CD8-positive, alpha-beta memory T cell (primary cell): ENCODE measurements at places on chromosomes 12 and 14. TPM values are rescaled to one million over a fixed set of nuclear protein-coding genes. Genes with fewer than 3 reads are reported as not detected.

- no peak overlapping the region for H3K4me3 ChIP-seq
- H3K4me1 ChIP-seq = no peaks in the 10 kb centered on the region
- no peak for DNase-seq
- no peaks in the 10 kb centered on the region for H3K27me3 ChIP-seq
- no peaks in the 10 kb centered on the region for H3K36me3 ChIP-seq
These were observed 190.5 kb downstream of the BMP4 start for GRCh38 chr14:53766106-53766505.

DNA sequence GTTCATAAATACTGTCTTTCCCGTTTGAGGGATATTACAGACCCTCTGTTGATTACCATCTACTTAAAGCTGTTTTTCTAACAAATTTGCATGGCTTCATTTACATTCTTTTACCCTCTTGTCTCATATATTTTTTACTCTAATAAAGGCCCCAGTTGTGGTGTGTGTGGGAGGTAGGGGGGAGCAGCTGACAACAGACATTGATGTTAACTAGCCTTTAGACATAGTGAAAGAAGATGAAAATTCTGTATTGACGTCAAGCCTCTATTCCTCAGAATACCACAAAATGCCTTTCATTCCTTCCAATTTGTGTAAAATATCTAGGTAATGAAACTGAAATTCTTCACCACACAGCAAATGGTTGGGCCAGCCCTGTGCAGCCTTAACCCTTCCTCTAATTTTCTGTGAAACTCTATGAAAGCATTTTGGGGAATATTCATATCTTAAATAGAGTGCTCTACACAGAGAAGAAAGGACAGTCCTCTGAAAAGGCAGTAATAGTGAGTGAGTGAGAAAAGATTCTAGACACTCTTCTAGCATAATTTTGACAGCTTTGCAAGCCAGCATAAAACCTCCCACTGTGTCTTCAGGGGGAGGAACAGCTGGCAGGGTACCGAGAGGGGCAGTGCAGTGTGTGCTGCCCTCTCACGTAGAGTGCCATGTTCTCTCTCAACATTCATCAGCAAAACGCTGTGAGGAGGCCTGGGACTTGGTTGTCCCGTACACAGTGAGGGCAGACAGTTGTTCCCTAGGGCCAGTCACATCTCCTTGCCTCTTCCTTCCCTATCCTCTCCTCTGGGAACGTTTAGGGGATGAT lies 20.1 kb upstream of the CERS5 start:
- H3K4me1 ChIP-seq = peaks cover 7% of the 10 kb centered on the region
- no peaks in the 10 kb centered on the region for H3K36me3 ChIP-seq
- H3K27ac ChIP-seq = no peak overlapping the region
- no peak overlapping the region for H3K4me3 ChIP-seq
- no peak for DNase-seq

DNA sequence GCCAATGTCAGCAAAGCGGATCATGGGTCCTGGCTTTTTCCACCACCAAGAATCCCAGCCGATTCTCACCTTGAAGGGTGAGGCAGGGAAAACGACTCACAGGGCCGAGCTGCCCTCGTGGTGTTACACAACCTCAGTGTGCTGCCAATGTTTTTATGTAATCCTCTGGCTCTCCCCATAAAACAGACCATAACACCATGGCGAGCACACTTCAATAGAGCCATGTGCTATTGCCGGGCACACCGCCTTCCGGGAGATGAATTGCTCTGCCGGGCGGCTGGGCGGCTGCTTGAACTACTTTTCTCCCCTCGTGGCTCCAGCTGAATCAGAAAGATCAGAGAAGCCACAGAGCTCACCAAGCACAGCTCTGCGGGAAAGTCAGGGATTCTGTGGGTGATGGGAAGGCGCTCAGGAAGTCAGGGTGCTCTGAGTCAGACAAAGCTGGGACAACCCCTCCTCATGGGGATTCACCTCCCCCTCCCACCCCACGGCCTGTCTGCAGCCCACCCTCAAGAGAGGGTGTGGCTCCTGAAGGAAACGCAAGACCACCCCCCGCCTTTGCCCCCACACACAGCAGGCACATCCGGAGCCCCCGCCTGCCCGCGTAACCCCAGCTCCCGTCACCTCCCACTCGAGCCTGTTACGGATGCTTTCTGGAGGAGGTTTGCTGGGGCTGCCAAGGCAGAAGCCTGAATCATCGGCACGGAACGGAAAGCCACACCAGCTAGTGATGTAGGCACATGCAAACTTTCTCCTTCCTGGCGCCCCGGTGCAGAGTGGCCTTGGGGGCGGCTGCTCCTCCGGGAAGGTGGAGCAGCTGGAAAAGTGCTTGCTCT lies 1.8 kb downstream of the GALNT9 start:
- H3K27ac ChIP-seq = no peak overlapping the region
- peaks cover 5% of the 10 kb centered on the region for H3K4me1 ChIP-seq
- H3K36me3 ChIP-seq = no peaks in the 10 kb centered on the region
- no peak for DNase-seq

DNA sequence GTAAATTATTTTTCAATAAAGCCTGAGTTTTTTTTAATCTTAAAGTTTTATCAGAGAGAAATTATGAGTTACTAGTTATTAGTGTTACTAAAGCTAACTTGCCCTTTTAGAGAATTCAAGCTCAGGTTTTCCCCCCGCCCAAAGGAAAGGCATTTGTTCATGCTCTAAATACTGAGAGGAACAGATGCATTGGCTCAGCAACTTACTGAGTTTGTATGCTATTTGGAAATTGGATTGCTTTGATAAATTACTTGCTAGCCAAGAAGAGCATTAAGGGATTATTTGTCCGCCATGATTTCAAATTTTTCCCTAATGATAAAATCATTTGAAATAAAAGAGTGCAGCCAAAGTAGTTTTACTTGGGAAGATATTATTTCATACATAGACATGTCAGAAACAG lies 149.4 kb downstream of the METTL25 start:
- no peak for DNase-seq
- no peaks in the 10 kb centered on the region for H3K4me1 ChIP-seq
- no peaks in the 10 kb centered on the region for H3K27me3 ChIP-seq
- H3K4me3 ChIP-seq = no peak overlapping the region

The NKX2-1 gene
- polyA plus RNA-seq = not detected

DNA sequence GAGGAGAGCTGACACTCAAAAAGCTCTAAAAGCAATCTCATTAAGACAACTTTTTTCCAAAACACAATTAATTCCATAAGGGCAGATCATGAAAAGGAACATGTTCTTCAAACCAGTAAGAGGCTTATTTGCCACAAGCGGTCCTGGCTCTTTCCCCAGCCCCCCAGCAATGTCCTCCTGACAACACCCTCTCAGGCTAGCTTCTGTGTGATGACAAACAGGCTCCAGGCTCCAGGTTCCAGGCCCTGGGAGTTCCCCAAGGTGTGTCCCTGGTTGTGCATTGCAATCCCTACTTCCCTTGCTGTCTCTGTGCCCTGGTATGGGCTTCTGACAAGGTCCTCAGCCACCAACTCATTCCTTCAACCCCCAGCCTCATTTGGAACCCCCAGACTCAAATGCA lies 8.9 kb downstream of the HVCN1 start:
- H3K4me3 ChIP-seq = no peak overlapping the region
- no peak overlapping the region for H3K27ac ChIP-seq
- H3K4me1 ChIP-seq = peaks cover 22% of the 10 kb centered on the region

DNA sequence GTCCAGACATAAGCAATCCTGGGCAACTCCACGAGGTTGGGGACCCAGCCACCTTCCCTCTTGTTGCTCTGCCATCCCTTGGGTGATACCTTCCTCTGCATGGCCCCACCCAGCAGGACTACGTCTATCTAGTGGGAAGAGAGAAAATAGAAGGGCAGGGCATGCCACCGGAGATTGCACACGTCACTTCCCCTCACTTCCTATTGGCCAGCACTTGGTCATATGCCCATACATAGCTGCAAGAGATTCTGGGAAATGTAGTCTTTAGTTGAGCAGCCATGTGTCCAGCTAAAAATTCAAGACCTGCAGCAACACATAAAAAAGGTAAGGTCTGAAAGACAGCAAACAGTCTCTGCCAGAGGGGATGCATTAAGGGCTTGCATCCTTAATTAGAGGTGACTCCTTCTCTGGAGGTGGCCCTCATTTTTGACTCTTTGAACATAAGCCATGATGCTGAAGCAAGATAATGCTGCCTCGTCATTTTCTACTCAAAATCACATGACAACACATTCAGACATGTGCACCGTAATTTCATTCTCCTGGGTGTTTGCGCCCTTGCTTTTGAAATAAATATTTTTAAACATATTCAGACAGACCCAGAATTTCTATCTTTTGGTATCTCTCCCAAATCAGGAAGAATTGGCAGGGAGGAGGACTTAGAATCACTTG lies 91.8 kb upstream of the PWP1 start:
- H3K27ac ChIP-seq = no peak overlapping the region
- DNase-seq = no peak
- H3K4me1 ChIP-seq = no peaks in the 10 kb centered on the region
- H3K27me3 ChIP-seq = no peaks in the 10 kb centered on the region
- H3K4me3 ChIP-seq = no peak overlapping the region
- no peaks in the 10 kb centered on the region for H3K36me3 ChIP-seq

- H3K27ac ChIP-seq = no peak overlapping the region
- H3K36me3 ChIP-seq = no peaks in the 10 kb centered on the region
- no peaks in the 10 kb centered on the region for H3K4me1 ChIP-seq
- no peaks in the 10 kb centered on the region for H3K27me3 ChIP-seq
- no peak overlapping the region for H3K4me3 ChIP-seq
These were observed 387.5 kb downstream of the EGLN3 start for GRCh38 chr14:33563191-33563900.

The LRRC43 gene
- polyA plus RNA-seq = 0.25 TPM

- peaks cover 9% of the 10 kb centered on the region for H3K36me3 ChIP-seq
- no peaks in the 10 kb centered on the region for H3K27me3 ChIP-seq
- H3K4me3 ChIP-seq = no peak overlapping the region
- H3K4me1 ChIP-seq = peaks cover 9% of the 10 kb centered on the region
- no peak for DNase-seq
- H3K27ac ChIP-seq = no peak overlapping the region
These were observed 10.4 kb downstream of the NAA30 start for GRCh38 chr14:57400556-57401494.
